ENCODE measurements at places on chromosomes 6 and 20.

DNA sequence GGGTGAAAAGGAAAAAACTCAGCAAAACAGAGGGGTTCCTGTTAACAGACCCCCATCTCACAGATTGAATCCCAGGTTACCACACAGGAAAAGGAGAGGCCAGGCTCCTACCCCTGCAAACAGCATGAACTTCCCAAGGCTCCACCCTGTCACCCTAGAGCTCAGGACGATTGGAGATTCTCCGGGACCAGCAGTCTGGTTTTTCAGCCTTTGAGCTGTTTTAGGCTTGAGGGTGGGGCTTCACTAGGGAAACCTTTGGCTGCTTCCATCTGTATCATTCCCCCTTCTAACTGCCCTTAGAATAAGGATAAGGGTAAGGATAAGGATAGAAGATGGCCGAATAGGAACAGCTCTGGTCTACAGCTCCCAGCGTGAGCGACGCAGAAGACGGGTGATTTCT lies 16.0 kb downstream of the C6orf58 start:
- DNase-seq: no peak

GRCh38 chr6:18842534-18842933 lies 455.4 kb downstream of the RNF144B start:
- DNase-seq: no peak

GRCh38 chr20:32603046-32603726 lies 18.1 kb upstream of the NOL4L start:
- no peak for DNase-seq

DNA sequence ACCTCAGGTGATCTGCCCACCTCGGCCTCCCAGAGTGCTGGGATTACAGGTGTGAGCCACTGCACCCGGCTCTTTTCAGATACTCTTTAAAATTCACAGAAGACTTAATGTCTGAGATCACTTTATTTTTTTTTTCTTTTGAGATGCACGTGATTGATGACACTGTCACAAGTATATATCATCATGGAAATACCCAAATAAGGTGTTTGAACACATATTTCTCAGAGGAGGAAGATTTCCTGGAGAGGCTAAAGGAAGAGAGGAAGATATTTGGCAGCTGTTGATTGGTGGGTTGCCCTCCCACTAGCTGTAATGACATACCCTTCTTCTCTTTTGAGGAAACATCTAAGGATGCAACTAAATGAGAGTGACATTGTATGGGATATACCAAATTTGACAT lies 225.9 kb upstream of the CITED2 start:
- DNase-seq: no peak

GRCh38 chr6:6826961-6827360 lies 238.4 kb downstream of the LY86 start:
- DNase-seq: no peak

- no peak for DNase-seq
These were observed 656 bp downstream of the RTEL1 start for GRCh38 chr20:63658749-63659187.

DNA sequence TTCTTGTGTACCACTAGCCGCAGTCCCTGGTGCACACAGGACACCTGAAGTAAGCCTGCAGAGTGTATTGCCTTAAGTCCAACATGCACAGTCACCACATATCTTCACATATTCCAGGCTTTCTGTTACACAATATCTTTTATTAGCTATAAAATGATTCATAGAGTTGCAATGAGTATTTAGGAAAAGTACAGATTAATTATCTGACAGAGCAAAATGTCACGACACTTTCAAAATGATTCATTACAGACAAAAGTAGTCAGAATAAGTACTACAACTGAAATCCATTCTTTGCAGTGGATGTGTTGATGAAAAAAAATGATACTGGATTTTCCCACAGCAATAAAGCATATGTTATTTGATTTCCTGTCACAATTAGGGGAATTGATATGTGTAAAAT lies 199.5 kb upstream of the ASCC3 start:
- no peak for DNase-seq

DNA sequence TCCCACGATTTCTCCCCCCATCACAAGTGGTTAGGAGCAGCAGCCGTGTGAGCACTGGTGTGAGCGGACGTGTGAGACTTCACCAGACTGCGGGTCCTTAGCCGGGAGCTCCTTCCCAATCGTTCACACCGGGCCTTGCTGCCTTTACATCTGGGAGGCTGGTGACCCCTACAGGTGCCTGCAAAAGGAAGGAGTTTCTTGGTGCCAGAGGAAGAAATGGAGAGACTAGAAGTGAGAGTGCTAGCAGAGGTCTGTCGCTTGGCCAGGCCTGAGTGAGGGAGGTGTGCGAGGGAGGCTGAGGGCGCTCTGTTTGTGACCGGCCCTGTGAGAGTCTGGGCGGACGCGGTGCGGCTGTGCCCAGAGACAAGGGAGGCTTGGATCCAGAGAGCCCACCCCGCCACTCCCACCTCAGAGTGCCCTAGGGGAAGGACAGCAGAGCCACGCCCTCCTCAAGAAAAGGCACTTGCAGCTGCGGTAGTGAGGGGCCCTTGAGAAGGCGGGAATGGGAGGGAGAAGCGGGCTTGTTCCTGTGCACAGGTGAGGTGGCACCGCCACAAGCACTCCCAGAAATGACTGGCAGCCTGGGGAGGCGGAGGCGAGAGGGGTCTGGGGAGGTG lies 10.0 kb upstream of the ARMC2 start:
- no peak for DNase-seq

DNA sequence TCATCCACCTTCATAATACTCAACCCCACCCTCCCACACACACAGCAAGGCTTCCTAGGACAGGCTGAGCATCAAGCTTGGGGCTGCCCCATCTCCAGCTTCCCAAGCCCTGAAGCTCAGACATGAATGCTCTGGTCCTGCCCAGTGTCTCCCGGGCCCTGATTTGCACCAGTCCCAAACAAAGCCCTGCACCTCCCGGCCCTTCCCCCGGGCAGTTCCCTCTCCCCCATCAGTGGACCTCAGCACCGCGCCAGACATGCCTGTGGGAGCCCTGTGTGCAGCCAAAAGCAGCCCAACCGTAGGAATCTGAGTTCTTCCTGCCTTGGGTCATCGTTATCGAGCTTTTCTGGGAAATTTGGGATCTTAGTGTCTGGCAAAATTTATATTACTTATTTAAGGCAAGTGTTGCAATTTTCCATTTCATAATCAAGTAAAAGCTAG lies 63.5 kb downstream of the THBS2 start:
- no peak for DNase-seq

DNA sequence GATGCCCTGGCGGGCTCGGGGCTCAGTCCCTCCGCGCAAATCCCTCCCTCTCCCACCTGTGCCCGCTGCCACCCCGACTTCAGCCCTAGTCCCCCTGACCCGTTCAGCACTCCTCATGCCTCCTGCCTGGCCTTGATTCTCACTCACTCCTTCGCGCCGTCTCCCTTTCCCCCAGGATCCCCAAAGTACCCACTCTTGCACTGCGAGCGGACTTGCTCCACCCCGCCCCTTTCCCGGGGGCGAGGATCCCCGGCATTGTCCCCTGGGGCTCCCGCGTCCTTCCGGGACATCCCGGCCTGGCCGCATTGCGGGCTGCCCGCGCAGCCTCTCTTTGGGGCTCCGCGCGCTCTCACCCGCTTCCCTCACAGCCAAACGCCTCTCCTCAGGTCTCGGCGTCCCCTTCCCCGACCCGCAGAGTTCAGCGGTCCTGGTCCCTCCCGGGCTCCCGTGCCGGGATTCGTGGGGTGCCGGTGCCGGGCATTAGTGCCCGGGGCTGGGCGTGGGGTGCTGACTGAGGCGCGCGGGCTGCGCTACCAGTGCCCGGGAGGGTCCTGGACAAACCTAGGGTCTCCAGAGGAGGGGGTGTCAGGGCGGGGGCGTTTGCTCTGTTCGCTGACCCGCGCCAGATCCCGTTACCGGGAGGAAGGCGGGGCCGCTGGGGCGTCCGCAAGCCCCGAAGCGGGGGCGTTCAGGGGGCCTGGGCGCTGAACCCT lies 45.5 kb upstream of the SUPT3H start:
- peak; percentile 17 for DNase-seq

- no peak for DNase-seq
These were observed 77.4 kb upstream of the TMEM170B start for GRCh38 chr6:11460001-11460668.

- DNase-seq: no peak
These were observed 55.6 kb downstream of the KIAA0408 start for GRCh38 chr6:127403636-127404035.

- no peak for DNase-seq
These were observed 152.4 kb upstream of the MAN1A1 start for GRCh38 chr6:119501798-119502483.

DNA sequence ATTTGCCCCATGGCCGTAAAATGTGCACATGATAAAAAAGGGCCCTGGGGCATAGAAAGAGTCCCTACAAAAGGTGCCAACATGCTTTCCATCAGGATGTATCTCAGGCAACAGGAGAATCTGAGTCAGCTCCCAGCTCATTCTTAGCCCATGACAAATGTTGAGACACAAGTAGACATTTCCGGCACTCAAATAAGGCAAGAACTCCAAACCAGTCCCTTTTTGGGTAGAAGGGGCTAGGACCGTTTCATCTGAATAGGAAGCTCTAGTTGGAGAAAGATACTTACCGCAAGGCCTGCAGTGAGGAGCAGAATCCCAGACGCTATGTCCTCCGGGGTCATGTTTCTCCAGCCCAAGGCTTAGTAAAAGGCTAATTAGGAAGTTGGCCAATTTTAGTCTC lies 261.0 kb upstream of the RIN2 start:
- no peak for DNase-seq

GRCh38 chr6:48611332-48611731 lies 500.3 kb upstream of the PTCHD4 start:
- DNase-seq: no peak

DNA sequence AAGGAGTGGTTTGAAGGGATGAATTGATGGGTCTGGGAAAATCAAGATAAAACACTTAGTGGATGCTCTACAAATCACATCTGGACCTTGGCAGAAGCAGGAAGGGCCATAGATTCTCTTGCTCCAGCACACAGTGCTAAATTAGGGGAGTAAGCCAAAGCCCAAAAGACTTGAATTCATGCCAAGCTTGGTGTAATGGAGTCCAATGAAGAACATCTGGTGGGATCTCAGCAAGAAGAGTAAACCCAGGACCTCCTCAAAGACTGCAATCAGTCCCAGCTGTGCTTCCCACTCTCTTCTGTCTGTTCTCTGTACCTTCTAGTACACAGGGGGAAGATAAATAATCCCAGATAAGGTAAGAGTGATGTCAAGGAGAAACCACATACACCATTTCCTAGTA lies 683.4 kb downstream of the RNF144B start:
- no peak for DNase-seq

- DNase-seq: no peak
These were observed 55.6 kb upstream of the MPC1 start for GRCh38 chr6:166438211-166438861.

GRCh38 chr20:57890202-57890800 lies 180.5 kb upstream of the PMEPA1 start:
- no peak for DNase-seq

GRCh38 chr6:31764198-31764597 lies 1.7 kb downstream of the SAPCD1 start:
- DNase-seq: no peak

GRCh38 chr6:134525190-134525868 lies 207.4 kb upstream of the SGK1 start:
- DNase-seq: no peak

DNA sequence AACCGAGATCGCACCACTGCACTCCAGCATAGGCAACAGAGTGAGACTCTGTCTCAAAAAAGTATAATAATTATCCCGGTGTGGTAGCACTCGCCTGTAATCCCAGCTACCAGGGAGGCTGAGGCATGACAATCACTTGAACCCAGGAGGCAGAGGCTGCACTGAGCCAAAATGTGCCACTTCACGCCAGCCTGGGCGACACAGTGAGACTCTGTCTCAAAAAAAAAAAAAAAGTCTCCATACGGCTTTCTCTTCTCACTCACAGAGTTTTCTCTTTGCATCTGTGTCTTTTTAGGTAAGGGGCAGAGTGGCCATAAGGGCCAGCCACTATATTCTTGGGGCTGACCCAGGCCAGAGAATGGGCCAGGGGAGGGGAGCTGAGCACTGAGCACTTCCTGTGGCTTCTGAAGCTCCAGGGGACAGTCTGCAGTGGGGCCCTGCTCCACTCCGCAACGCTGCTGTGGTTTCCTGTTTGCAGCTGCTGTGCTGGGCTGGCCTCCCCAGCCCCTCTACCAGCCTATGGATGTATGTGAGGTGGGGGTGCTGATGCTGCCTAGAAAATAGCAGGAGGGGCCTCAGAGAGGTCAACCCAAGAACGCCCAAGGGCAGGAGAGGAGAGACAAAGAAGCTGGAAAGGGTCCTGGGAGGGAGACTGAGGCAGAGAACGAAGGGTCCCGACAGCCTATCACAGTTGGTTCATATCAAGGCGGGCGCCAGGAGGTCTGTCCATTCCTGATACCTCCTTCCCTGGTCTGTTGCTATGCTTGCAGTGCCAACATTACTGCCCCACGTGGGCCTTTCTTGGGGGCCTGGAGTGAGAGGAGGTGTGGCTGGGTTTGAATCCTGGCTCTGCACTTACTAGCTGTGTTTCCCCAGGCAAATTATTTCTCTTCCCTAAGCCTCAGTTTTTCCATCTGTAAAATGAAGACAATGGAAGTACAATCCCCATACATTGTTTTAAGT lies 16.0 kb downstream of the SLA2 start:
- no peak for DNase-seq

DNA sequence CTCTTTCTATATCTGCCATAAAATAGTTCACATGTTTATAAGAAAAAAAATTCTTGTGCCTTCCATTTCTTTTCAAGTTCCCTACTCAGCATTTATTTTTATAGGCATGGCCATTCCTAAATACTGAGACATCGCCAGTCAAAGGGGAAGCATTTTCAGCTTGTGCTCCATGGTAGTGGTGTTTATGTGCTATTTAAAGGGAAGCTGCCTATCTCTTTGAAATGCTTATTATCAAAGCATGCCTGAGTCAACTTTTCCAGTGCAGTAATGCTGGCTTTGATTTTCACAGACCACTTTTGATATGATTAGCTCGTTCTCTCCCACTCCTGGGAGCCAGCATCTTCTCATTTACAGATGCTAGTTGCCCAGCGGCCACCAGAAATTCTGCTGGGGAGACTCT lies 124.1 kb upstream of the RIN2 start:
- no peak for DNase-seq

DNA sequence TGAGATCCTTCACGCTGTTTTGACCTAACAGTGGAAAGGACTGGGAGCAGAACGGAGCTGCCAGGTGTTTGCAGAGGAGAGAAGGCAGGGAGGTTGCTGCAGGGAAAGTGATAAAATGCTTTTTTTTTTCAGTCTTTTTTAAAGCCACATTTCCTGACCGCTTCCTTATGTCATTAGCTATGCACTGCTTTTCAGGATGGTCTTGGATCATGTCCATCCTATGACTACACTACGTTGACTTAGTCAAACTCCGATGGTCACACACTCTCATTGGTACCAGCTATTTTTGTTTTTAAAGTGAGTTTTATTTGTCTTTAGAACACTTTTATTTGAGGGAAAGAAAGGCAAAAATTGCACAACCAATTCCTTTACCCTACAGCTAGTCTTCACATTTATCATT lies 89.2 kb upstream of the EXOC2 start:
- DNase-seq: no peak

- no peak for DNase-seq
These were observed 817 bp upstream of the TAP2 start for GRCh38 chr6:32839356-32839755.

- DNase-seq: no peak
These were observed 101.8 kb downstream of the YTHDF1 start for GRCh38 chr20:63114006-63114692.
